ENCODE measurements at places on chromosomes 2 and 18.

DNA sequence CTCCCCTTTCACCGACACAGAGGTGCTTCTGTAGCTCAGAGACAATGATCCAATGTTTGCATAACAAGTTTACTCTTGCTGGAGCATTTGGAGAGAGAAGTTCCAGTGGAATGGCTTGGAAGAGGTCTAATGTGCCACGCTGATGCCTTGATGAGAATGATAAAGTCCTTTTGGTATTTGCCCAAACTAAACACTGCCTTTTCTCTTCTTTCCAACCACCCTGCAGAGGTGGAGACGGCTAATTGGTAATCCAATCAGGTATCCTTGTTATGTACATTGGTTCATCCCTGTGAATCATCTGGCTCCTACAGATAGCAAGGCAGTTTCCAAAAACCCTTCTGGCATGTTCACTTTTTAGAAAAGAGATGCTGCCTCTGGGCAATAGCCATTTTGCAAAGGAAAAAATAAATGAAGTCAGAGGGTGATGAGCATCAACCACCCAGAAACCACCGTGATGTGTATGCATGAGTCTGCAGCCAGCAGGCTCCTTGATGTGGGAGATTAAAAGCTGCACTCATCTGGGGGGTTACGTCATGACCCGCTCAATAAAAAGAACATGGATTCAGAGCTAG is 40.6 kb downstream of the KIAA2012 start:
- peak; percentile 72 for DNase-seq

GRCh38 chr2:10256515-10257031 is 46.1 kb upstream of the HPCAL1 start:
- no peak for DNase-seq

- peak; percentile 25 for DNase-seq
These were observed 12.3 kb upstream of the RESP18 start for GRCh38 chr2:219344751-219345430.

- no peak for DNase-seq
These were observed 252.5 kb upstream of the SP5 start for GRCh38 chr2:170462433-170463205.

DNA sequence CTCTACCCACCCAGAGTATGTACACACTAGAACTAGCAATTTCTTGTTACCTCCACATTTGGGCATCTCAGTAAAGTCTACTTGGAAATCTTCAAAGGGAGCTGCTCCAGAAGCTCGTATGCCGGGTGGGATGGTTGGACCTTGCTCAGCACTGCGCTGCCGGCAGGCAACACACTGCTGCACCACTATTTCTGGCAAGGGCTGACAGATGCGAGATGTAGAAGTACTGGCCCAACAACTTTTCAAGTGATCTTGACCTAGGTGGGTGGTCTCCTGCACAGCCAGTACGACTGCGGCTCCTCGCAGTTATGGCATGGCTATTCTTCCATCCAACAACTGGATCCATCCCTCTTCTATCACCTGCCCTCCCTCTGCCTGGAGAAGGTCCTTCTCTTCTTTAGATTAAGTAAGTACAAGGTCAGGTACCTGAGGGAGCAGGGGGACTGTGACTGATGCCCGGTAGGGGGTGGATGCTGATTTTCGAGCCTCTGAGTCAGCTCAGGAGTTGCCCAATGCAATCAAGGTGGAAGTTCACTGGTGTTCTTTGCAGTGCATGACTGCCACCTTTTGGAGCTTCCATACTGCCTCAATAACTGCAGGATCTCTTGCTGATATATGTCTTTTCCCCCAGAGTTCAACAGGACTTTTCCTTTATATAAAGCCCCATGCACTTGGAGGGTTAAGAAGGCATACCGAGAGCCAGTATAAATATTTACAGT is 100.4 kb upstream of the SLC1A4 start:
- peak; percentile 51 for DNase-seq

DNA sequence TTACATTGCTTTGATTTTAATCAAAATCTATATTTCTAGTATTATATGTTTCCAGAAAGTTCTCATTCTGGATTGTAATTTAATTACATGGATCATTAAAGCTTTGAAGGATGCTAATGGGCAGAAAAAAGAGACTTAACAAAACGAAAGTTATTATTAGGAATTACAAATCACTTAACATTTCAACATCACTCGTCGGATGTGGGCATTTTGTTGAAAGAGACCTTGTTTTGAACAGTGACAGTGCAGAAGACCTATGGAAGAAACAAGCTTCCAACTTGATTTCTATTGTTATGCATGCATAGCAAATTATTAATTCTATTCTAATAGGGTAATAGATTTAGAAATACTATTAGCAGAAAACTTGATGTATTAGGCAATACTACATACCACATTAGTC is 31.4 kb upstream of the DARS1 start:
- DNase-seq: no peak

DNA sequence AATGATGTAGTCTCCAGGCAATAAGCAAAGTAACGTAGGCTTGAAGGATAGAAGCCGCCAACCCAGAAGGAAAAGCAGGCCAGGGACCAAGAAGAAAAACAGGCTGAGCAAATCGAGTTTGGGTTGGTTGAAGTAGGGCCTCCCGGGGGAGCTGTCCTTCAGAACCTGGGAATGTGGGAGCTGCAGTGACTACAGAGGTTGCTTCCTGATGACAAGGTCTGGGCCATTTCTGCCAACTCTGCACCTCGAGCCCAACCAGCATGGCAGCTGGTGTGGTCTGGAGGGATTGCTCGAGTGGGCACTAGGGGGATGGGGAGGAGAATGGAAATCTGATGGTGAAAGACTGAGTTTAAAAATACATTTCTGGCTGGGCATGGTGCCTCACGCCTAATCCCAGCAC is 14.1 kb downstream of the ACMSD start:
- DNase-seq: peak; percentile 25

DNA sequence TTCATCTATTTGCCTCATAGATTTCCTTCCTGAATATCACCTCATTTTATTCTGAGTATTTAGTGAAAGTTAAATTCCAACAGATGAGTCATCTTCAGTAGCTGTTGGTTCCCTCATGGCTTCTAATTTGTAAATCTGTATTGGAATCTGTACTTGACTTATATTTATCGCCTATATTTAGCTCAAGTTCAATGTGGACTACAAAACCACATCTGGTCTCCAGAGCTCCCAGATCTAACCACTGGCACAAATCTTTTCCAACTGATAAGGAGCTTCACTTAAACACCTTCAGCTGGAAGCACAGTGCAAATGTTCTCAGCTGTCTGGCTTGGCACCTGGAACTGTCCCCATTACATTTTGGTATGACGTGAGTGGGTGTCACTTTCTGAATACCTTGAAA is 82.8 kb upstream of the DSEL start:
- DNase-seq: peak; percentile 39

- DNase-seq: peak; percentile 34
These were observed 48.5 kb downstream of the SERPINB7 start for GRCh38 chr18:63823516-63824219.

GRCh38 chr2:189641002-189641401 is 20.3 kb upstream of the ASNSD1 start:
- DNase-seq: no peak

- DNase-seq: peak; percentile 47
These were observed 76.0 kb downstream of the RFTN2 start for GRCh38 chr2:197599285-197599965.

DNA sequence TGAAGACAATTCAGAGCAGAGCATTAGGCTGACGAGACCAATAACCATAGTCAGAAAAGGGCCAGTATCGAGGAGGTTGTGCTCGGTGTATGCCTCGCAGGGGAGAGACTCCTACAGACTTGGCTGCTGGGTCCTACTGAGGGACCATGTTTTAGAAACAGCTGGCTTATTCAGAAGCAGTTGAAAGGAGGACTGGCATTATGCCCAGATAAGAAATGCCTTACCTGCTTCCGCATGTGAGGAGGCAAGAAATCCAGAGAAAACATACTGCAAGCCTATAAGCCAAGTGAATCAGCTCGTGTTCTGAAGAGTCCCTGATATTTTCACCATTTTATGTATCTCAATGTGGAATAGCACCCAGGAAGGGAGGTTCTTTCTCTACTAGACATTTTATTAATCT is 434.7 kb downstream of the GRB14 start:
- no peak for DNase-seq

GRCh38 chr2:26670931-26671460 is 21.5 kb upstream of the KCNK3 start:
- no peak for DNase-seq

DNA sequence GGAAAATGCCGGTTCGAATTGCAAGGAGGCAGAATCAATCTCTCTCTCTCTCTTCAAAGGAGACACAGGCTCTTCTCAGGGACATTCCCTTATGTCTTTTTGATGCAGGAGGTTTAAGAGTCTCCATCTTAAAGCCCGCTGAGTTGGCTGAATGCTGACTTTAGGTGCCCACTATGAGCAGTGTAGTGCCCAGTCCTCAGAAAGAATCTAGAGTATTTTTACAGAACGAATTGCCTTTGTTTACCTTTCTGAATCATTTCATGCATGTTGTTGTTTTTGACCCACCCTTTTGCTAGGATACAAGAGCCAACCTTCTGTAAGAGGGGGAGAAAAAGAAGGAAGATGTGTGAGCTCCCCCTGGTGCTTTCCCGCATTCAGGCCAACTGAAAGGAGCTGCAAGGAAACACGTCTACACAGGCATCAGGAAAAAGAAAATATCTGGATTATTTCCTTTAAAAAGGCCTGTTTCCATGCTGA is 193.5 kb upstream of the TCF4 start:
- DNase-seq: peak; percentile 83

- peak; percentile 28 for DNase-seq
These were observed at the start of gene GRB14 for GRCh38 chr2:164620873-164621763. Gene GRB14, minus strand, starts transcription at chr2:164621482. Its CDS starts 173 bp downstream, at chr2:164621309.

DNA sequence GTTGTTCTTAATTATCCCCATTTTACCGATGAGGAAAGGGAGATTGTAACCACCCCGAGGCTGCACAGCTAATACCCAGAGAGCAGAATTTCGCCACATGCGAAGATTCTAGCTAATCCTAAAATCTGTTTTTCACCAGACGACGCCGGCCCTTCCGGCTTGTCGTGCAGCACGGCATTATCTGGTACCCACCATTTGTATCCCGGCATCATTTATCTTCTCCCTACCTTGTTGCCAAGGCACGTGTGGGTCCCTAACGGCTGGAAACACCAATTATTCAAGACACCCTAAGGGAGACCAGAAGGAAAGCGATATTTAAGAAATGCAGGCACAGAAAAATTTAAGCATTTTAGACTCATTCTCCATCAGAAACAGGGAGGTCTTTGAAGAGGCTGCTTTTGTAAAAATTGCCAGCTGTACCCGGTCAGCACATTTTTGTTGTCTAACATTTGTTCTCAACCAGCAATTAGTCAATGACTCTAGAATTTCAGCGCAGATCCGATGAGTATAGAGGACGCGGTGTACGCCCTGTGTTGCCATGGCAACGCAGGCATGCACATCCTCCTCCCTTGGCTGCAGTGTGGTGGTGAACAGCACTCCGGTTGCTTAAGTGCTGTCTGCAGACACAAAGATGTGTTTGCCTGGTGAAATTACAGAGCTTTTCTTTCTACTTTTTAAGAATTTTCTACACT is 111.6 kb downstream of the AGAP1 start:
- DNase-seq: peak; percentile 91

- DNase-seq: no peak
These were observed 204.0 kb downstream of the TGIF1 start for GRCh38 chr18:3653851-3654441.

DNA sequence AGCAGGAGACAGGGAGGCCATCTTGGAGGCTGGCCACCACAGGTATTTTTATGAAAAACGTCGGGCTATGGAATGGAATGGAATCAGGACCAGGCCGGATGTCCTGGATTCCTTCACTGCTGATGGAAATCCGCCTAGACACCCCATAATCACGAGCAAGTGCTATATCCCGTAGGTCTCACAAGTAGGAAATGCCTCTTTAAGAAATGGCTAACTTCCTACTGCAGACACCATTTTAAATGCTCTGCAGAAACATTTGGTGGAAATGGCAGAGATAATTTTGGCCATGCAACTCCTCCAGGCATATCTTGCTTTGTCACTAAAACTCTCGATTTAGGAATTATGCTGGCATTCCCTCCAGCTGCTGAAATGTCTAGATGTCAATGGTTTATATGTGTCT is 18.0 kb downstream of the ID2 start:
- DNase-seq: no peak

DNA sequence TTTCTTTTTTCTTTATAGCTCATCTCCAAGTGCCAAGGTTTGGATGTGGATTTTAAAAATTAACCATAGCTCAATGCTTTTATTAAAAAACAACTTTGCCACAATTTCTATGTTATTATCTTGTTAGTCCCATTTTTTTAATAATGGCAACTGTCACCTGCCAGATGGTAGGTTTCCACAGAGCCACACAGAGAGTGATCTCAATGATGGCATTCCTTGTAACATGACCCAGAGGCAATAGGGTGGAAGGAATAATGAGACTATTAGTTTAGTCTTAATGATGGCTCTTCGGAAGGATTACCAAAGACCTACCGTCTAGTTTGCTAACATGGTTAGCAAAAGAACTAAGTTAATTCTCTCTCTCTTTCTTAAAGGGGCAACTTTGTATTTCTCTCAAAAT is 64.0 kb downstream of the REL start:
- no peak for DNase-seq

GRCh38 chr18:40355726-40356125 is 1599.3 kb upstream of the PIK3C3 start:
- DNase-seq: peak; percentile 57

DNA sequence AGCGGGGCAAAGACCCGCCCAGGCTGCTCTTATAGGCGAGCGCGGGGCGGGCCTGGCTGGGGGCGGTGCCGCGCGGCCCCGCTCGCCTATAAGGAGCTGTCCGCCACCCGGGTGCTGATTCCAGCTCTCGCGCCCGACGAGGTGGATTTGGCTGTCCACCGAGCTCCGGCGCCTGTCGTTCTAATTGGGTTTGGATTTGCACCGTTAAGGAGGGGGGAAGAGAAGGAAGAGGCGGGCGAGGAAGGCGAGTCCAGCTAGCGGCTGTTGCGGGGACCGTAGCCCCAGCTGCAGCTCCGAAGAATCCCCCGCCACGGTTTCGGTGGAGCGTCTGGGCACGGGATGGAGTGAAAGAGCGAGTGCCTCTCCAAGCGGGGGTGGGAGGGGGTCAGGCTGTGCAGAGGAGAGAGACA is at the start of gene CNTNAP5:
Gene CNTNAP5, plus strand, starts transcription at position 117 of the 410 bp plus-strand sequence. CDS start 364 bp downstream, outside the sequence.
- peak; percentile 37 for DNase-seq

DNA sequence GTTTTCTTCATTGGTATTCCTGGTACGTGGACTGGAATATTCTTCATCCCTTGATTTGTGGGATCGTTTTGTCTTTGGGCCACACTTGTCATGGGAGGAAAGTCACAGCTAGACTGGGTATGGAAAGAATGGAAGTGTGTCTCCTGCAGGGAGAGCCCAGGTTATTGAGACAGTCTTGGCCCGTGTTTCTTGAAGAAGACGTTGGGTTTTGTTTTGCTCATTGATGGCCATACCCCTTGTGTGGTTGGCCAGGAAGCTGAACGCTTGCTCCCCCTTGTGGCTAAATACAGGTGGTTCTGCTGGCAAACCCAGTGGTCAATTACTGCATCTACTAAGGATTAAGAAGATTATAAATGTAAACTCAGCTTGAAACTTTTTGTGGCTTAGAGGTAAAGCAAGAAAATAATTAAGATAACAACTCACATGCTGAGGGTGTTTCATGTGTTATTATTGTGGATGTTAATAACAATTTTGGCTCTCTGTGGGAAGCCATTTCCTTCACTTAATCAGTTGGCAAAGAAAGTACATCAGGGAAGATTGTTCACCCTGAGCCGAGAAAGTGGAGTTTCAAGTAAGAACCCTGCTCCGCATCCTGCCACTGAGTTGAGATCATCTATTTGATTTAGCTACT is 91.8 kb downstream of the NEDD4L start:
- peak; percentile 75 for DNase-seq

GRCh38 chr2:112813280-112813966 is 23.2 kb downstream of the IL1B start:
- DNase-seq: no peak
